AG09319 (cell line): ENCODE measurements at places on chromosomes 1 and 21.

- no peak for DNase-seq
Observed at GRCh38 chr21:35368326-35368725, 319.2 kb upstream of the RUNX1 start.

DNA sequence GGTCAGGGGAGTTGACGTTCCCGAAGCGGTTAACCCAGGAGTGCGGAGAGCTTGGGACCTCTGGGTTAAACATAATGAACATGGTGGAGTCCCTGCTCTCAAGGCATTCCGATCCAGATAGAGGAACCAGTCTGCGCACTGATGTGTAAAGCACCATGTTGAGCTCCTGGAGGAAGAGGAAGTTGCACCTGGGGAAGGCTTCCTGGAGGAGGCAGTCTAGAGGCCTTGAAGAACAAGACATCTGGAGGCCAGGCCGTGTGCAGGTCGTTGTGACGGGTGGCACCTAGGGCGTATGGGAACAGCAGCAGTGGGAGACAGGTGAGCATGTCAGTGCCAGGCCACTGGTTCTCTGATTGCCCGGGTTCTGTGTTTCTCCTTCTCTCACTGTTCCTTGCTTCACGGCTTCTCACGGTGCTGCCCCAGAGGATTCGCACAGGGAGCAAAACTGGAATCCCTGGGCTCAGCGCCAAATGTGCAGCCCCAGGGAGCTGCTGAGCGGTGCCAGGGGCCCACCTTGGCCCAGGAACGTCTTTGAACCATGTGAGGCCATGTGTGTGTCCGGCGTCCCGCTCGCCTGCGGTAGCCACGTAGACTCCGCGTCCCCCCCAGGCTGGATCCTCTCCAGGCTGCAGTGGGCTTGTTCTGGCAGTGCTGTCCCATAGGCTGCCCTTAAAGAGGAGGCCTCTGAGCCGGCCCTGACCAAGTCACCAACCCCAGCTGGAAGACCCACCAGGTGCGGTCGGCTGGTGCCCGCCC, 122.9 kb upstream of the GALNT2 start:
- no peak for DNase-seq

DNA sequence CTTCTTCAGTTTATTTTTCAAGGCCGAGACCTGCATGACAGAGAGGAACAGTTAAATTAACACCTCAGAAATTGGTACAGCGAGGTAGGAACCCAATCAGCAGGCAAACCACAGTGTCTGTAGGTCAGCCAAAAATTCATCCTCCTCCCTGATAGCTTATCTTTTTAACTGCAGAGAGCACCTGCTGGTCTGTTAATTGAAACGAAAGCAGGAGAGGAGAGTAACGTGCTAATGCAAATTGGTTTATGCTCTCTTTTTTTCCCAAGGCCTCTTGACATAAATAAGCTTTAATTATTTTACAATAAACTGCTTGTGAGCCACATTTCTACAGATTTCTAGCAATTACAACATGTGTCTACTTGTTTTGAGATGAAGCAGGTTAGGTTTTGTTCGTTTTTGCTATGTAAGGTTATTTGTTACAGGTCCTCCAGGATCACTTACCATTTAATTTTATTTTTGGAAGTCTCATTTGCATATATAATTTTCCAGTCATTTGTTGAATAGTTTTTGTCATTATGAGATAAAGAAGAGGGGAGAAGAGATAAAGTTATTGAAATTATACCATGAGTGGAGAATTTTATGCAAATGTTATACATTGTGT, 179.9 kb downstream of the DENND1B start:
- DNase-seq, result no peak

DNA sequence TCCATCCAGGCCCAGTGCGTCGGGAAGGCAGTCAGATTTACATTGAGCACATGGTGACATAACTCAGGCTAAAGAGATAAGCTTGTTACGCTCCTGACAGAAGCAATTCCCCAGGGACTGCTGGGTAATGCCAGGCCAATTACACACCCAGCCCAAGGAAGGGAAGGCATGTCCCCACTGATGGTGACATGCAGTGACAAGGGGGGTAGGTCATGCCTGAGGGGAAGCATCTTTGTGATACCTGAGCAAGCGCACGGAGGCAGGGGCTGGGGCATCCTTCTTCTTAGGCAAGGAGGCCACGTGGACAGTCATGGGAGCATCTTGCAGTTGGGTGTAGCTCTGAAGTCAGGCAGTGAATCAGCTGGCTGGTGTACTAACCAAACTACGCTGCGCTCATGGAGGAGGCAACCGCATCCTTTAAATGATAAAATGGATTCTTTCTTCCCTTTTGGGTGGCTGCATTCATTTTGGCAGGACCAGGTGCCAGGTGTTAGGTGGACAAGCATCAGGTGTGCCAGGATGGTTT, 39.6 kb upstream of the GRIK3 start:
- no peak for DNase-seq

DNA sequence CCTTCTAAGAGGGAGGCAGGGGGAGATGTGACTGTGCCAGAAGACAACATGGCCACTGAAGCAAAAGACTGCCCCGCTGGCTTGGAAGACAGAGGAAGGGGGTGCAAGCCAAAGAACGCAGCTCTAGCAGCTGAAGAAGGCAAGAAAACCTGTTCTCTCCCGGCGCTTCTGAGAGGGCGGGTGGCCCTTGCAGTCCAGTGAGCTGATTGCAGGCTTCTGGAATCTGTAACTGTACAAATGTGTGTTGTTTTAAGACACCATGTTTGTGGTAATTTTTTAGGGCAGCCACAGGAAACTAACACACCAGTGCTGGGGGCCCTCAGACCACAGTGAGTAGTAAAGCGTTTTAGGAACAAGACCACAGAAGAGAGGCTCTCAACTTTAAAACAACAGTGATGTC, 47.0 kb downstream of the CD46 start:
- no peak for DNase-seq

DNA sequence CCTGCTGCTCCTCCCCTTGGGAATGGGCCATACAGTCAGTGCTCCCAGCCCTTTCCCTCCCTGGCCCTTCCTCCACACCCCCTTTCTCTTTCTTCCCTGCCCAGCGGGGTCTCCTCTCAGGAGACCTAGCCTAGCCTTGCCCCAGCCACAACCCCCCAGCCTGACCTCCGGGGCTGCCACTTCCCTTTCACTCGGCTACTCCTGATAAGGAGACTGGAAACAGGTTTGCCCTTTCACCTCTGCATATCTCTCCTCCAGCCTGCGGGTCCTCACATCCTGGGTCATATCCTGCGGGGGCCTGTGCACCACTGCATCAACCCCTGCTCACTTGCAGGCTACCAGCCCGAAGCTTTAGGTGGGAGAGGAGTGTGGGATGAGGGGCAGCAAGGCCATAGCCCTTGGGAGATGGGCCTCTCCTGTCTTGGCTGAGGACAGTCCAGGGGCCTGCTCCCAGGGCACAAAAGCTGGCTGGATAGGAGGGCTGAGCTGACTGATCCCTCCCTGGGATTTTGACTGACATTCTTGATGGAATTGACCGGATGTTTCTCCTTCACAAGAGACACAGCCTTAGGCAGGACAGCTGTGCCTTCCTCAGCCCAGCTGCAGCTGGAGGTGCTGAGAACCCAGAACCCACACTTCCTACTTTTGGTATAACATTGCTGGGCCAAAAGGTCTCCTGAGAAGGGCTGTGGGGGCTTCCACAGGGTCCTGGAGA, 19.2 kb upstream of the ALX3 start:
- DNase-seq, result no peak

DNA sequence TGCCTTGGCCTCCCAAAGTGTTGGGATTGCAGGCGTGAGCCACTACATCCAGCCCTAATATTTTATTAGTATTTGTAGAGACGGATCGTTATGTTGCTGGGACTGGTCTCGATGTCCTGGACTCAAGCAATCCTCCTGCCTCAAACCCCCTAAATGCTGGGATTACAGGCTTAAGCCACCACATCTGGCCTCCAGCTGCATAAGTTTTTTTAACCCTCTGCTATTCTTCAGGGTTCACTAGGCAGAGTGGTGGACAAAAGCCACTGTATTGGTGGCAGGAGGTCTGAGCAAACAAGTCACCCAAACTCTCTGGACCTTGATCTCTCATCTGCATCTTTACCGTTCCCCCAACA, 10.1 kb upstream of the CLIC4 start:
- DNase-seq, result no peak

DNA sequence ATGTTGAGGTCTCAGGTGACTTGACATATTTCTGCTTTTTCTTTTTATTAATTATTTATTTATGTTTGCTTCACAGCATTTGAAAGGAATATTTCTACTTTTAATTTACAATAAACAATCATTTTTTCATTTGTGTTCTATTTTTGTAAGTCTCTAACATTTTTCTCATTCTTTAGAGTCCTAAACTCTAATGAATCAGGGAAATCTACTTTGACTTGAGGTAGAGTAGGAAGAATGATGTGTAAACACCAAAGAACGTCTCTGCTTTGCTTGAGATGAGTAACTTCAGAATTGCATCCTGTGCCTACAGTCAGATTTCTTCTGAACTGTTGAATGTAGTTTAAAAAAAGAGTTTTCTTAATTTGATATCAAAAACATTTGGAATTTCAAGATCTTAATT, 65.2 kb downstream of the CNST start:
- DNase-seq, result peak; percentile 18
